D341Med (cell line): ENCODE measurements at places on chromosomes 2 and 18.

- DNase-seq, result peak; percentile 55
Observed at GRCh38 chr2:29747786-29748470, 173.5 kb downstream of the ALK start.

GRCh38 chr2:27711804-27712203 lies 48.1 kb downstream of the SLC4A1AP start:
- no peak for DNase-seq

GRCh38 chr2:155456222-155456621 lies 757.7 kb downstream of the KCNJ3 start:
- no peak for DNase-seq

DNA sequence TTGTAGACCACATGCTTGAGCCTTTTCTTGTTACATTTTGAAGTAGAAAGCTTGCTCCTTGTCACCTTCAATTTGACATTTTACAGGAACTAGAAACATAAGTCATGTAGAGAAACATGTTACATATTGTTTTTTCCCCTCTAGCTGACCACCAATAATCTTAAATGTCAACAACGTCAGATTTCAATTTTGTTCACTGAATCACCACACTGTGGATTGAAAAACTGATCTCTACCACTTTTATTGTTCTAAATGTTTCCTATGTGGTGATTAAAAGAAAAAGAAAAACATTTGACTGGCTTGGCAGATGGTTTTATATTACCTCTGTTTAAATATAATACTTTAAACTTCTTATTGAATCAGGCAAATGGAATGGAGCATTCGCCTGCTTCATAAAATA lies 87.7 kb downstream of the DSEL start:
- DNase-seq, result no peak

GRCh38 chr2:45328264-45328870 lies 282.7 kb downstream of the SRBD1 start:
- no peak for DNase-seq

GRCh38 chr2:213067888-213068287 lies 83.5 kb downstream of the IKZF2 start:
- no peak for DNase-seq
